ENCODE measurements at places on chromosomes 4 and X. TPM values are rescaled to one million over a fixed set of nuclear protein-coding genes. Genes with fewer than 3 reads are reported as not detected.

Gene DDIT4L
- total RNA-seq: 3.1 TPM

Gene MAGEA2
- total RNA-seq: not detected

Gene SATL1
- not detected for total RNA-seq

Gene SLC35A2
- 22.0 TPM for total RNA-seq

Gene RNF128
- total RNA-seq: 1.2 TPM

Gene FREM3
- not detected for total RNA-seq

Gene POF1B
- total RNA-seq: not detected

Gene LUZP4
- not detected for total RNA-seq

Gene INPP4B
- total RNA-seq: 14.2 TPM

Gene TACR3
- not detected for total RNA-seq

Measured in epithelial cell of proximal tubule (primary cell).